CD4-positive, alpha-beta T cell treated with Interleukin-2 at 100 ng/mL for 4 hours (primary cell): ENCODE measurements at places on chromosomes 1 and 21.

GRCh38 chr1:25090707-25091422 is 141.4 kb downstream of the SYF2 start:
- no peak for DNase-seq

GRCh38 chr1:113396585-113396984 is 6.3 kb downstream of the MAGI3 start:
- no peak for DNase-seq

DNA sequence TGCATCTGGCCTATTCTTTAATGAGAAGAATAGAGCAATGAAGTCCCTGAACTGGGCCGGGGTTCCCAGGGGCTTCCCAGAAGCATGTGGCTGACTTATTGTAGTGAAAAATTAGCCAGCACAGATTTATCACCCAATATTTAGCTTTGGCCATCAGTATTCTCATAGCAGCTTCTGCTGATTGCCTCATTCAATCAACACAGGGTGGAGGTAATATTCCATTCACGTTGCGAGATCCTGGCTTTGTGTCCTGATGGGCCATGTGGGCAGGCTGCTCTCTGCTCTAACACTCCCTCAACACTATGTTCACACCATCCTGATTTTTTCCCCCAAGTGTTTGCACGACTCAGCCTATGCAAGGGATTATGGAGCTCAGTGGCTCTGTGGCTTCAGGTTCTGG is 21.5 kb upstream of the LAMTOR5 start:
- DNase-seq = no peak

- DNase-seq = no peak
These were observed 1892.4 kb downstream of the NCAM2 start for GRCh38 chr21:22890656-22891055.

DNA sequence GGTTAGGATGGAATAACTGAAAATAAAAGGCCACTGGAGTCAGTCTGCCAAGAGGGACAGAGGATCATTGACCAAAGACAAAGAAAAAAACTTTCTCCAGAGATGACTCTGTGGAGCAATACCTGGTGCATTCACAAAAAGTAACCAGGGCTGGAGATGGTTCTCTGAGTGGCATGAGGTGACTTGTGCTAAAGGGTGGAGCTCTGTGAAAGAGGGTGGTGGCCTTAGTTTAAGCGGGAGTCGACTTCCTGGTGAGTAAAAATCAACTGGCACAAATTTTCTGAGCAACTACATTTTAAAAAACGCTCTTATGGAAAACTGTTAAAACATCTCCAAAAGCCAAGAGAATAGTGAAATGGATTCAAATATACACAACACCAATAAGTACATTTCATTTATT is 10.0 kb downstream of the NHLH2 start:
- no peak for DNase-seq

- no peak for DNase-seq
These were observed 24.7 kb downstream of the HSF2BP start for GRCh38 chr21:43634618-43635017.

DNA sequence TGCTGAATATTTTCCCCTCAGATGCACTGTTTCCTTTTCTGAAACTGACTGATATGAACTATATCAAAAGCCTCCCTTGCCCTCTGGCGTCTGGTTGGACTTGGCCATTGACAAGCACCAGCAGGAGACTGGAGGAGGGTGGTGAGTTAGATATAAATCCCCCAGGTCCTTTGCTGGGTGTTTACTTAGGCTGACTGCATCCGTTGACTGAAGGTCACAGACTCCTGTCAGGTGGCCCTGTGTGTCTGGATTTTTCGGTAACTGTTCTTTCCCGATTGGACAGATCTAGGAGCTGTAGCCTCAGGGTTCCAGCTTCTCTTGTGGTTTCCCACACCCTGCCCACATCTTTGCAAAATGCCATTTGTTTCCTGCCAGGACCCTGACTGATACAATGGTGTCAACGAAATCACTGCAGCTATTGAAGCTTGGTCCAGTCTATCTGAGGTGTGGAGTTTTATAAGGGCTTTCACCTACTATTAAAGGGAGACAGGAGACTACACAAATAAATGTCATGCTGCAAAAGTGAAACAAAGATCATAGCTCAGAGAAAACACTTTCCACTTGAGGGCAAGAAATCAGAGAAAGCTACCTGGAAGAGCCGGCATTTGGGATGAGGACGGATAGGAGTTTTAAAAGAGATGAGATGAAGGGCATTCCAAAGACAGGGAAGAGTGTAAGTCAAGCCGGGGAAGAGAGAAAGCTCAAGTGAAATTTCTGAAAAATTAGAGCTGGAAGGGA is 1.5 kb upstream of the MAGI3 start:
- DNase-seq = no peak

DNA sequence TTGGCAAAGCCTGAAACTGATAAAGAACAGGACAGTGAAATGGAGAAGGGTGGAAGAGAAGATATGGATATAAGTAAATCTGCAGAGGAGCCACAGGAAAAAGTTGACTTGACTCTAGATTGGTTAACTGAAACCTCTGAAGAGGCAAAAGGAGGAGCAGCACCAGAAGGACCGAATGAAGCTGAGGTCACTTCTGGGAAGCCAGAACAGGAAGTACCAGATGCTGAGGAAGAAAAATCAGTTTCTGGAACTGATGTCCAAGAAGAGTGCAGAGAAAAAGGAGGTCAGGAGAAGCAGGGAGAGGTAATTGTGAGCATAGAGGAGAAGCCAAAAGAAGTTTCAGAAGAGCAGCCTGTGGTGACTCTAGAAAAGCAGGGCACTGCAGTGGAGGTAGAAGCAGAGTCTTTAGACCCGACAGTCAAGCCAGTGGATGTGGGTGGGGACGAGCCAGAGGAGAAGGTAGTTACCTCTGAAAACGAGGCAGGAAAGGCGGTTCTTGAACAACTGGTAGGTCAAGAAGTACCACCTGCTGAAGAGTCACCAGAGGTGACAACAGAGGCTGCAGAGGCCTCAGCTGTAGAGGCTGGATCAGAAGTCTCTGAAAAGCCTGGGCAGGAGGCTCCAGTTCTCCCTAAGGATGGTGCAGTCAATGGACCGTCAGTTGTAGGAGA is 16.3 kb downstream of the CCDC17 start:
- no peak for DNase-seq

DNA sequence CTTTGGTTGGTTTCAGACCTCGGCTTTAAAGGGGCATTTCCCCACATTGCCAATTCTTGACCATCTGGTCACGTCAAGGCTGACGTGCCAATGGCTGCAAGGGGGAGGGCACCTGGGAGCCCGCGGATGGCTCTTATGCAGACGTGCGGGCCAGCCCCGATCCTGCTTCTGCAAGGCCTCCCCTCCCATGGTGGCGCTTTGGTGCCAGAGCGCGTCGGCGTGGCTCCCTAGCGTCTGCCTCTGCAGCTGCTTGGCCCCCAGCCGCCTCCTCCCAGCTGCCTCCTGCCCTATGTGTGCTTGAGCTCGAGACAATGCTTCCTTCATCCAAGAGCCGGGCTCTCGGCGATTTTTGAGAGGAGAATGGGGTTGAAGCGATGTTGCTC is 29.1 kb downstream of the SKI start:
- DNase-seq = no peak

- DNase-seq = no peak
These were observed 93.8 kb downstream of the SYT2 start for GRCh38 chr1:202616355-202616915.
